ENCODE measurements at places on chromosomes 11 and 22.

GRCh38 chr11:85945788-85946187, 90.6 kb downstream of the CCDC83 start:
- DNase-seq, result peak; percentile 45

DNA sequence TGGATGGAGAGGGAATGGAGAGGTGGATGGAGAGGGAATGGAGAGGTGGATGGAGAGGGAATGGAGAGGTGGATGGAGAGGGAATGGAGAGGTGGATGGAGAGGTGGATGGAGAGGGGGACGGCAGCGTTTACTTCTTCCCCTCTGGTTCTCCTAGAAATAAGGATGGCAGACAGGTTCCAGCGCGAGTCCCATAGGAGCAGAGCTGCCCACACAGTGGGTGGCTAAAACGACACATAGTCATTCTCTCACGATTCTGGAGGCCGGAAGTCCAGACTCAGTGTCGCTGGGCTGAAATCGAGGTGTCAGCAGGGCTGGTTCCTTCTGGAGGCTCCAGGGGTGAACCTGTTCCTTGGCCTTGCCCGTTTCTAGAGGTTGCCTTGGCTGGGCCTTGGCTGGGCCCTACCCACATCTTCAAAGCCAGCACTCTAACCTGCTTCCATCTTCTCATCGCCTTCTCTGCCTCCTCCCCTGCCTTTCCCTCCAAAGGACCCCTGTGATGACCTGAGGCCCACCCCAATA, 12.7 kb upstream of the CTSD start:
- no peak for DNase-seq

DNA sequence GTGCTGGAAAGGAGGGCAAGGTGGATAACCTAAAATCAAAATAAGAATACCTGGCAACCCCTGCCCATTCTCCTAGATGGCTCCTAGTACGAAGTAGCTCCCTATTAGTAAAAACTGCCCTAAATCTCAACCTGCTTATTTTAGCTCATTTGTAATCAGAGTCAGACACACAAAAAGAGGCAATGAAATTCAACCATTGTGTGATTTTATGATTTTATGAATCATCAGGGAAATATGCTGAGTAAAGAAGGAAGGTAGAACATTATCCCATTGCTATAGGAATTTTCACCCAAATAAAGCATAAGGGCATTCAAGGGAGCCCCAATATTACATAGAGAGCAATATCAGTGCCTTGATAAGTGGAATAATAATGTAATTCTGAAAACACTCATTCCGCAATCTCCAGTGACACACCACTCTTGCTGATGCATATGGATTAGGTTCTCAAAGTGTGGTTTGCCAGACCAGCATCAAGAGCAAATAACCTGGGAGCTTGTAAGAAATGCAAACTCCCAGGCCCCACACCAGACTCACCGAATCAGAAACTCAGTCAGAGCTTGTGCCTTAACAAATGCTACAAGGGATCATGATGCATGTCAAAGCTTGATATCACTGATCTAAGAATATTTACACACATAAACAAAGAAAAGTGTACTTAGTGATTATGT, 789.6 kb downstream of the DLG2 start:
- DNase-seq, result no peak

DNA sequence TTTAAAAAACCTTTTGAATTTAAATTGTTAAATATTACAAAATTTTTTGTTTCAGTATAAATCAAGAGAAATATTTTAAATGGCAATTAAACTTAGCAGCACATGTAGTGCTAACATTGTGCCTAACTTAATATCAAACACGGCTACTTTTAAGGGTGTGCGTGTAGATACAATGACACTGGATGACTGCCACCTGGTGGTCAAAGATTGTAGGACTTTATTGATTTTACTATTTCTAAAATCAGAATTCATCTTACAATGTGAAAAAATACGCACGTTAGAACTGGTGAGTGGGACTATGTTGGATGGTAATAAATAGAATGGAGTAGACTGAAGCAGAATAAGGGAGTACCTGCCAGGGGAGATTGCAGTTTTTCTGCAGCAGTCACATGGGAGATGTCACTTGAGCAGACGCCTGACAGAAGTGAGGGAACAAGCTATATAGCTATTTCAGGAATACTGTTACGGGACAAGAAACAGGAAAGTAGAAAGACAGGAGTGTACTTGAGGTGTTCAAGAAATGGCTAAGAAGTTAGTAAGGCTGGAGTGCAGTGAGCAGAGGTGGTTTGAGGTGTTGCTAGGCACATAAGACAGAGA, 52.9 kb downstream of the UVRAG start:
- peak; percentile 63 for DNase-seq

DNA sequence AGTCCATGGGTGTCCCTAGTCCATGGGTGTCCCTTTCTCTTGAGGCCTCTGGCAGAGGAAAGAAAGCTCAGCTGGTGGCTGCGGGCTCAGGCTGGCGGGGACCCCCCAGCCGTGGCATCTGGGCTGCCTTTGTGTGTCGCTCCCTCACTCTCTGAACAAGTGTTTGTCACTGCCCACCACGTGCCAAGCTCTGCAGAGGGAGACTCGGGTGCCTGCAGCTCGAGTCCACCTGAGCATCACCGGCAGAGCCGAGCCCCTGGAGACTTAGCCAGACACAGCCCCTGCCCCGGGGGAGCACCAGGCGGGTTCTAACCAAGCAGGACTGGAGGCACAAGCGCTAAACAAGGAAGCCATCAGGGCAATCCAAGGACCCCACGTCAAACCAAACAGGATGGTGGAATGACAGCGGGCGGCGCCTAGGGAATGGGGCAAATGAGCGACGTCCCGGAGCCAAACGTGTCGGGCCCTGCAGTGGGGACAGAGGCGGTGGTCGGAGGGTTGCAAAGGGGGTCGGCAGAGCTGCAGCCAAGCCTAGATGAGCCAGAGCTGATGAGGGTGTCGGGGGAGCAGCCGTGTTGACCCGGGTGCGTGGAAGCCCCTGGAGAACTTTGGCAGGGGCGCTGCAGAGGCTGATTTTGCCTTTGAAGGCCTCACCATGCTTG, 2.1 kb upstream of the GRAMD4 start:
- no peak for DNase-seq

- no peak for DNase-seq
These were observed 32.5 kb downstream of the PPP2R1B start for GRCh38 chr11:111733611-111734088.

GRCh38 chr11:106920899-106921509, 97.3 kb downstream of the GUCY1A2 start:
- no peak for DNase-seq

GRCh38 chr22:22886546-22886945, 1.1 kb upstream of the IGLL5 start:
- no peak for DNase-seq

- DNase-seq, result peak; percentile 32
These were observed 57.4 kb downstream of the CLMP start for GRCh38 chr11:123137431-123138224.

DNA sequence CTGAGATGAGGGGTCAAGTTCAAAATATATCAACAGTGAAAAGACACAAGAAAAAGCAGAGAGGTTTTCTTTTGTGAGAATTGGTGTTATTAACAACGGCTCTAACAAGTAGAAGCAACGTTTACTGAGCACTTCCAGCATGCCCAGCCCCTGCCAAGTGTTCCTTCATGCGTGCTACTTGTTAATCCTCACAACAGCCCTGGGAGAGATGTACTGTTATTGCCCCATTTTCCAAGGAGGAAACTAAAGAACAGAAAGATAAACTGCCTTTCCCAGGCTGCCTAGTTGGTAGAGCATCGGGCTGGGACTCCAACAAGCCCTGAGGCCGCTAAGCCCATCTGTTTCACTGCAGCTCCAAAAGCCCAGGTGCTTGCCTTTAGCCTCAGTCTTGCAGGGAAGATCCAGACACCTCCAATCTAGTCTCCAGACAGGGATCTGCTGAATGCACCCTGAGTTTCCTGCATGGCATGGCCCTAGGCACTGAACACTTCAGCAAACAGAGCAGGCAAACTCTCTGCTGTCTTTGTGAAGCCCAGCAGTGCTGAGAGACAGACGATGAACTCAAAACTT, 25.5 kb downstream of the SPATA19 start:
- no peak for DNase-seq

- peak; percentile 69 for DNase-seq
These were observed 22.8 kb downstream of the ARRB1 start for GRCh38 chr11:75328426-75329277.

DNA sequence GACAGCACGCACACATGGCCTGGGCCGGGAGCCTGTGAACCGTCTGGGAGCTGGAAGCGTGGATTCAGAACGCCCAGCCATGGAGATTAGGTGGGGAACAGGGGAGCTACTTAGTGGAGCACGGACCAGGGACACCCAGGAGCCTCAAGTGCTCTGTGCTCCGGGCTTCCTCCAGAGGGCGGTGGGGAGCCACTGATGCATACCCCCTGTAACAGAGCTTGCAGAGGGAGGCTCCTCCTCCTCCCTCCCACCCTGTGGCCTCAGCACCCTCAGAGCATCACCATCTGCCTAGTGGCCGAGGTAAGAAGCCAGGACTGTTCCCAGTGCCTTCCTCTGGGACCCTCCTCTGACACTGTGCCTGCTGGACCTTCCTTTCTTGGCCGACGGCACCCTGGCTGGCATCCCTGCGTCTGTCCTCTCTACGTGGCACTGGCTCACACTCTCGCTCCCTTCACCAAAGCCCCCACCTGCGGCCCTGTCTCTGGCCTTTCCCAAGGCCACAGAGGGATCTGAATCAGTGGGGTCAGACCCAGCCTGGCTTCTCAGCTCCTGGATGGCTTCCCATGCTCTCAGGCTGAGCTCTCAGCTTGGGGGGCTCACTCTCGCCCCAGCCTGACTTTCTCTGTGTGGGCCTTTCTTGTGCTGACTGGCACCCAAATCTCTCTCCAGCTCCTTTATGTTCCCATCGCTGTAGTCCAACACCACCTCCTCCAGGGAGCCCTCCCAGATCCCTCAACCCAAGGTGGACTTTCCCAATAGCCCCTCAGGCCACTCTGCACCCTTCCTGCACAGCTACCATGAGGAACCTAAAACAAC, 780.9 kb downstream of the BRD1 start:
- DNase-seq, result peak; percentile 13

- peak; percentile 56 for DNase-seq
These were observed at the start of gene SYTL2 for GRCh38 chr11:85810871-85811611. Gene SYTL2, minus strand, starts transcription at chr11:85811141. Its CDS starts 53,416 bp downstream, at chr11:85757725.

GRCh38 chr11:1896468-1896867, 4.8 kb upstream of the PRR33 start:
- no peak for DNase-seq

GRCh38 chr11:17406082-17406817, 17.8 kb upstream of the KCNJ11 start:
- DNase-seq, result no peak

DNA sequence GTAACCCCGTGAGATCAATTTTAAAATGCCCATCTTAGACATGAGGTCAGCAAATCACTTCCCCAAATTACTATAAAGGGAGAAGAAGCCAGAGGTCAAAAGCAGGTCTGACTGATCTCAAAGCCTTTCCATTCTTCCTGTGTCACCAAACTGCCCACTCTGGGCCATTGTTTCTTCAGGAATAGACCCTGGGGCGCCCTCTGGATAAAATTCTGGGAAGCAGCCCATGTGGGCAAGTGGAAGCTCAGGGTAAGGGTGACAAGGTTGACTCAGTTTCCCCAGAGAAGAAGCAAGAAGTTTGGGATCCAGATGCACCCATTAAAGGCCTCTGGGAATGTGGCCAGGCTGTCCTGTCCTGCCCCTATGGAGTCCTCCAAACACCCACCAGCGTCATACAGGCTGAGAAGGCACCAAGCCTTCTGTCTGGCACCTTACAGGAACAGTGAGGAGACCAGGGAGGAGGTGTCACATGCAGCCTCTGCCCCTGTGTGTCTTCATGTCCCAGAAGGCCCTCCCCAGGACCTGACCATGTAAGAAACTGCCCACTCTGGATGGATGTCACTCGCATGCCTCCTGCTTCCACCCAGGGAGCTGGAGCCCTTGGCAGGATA, 50.1 kb downstream of the CHST1 start:
- DNase-seq, result no peak

- no peak for DNase-seq
These were observed 349.8 kb upstream of the PLET1 start for GRCh38 chr11:112610494-112610893.

GRCh38 chr11:19241260-19242178, 774 bp upstream of the E2F8 start:
- no peak for DNase-seq

DNA sequence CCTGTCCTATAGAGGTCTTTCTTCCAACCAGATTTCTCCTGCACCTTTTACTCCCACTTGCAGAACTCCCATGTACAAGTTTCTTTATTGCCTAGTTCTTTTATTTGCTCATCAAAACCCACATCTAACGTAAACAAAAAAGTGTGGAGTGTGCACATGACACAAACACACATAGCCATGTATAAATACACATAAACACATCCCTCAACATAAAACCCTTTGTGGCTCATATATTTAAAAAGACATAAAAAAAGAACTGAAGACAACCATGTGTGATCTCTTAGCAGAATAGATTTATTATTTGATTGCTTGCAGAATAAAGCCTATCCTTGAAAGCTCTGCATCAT, 1.7 kb downstream of the HBG2 start:
- no peak for DNase-seq

- DNase-seq, result peak; percentile 87
These were observed 5.2 kb upstream of the SLC43A3 start for GRCh38 chr11:57432149-57432561.

- no peak for DNase-seq
These were observed 120.1 kb downstream of the GALNT18 start for GRCh38 chr11:11501546-11502262.

GRCh38 chr22:45983797-45984196, 6.8 kb upstream of the WNT7B start:
- no peak for DNase-seq

- no peak for DNase-seq
These were observed 133.4 kb downstream of the CCDC34 start for GRCh38 chr11:27229511-27230191.

GRCh38 chr11:68259122-68259959, 12.4 kb downstream of the C11orf24 start:
- DNase-seq, result no peak

DNA sequence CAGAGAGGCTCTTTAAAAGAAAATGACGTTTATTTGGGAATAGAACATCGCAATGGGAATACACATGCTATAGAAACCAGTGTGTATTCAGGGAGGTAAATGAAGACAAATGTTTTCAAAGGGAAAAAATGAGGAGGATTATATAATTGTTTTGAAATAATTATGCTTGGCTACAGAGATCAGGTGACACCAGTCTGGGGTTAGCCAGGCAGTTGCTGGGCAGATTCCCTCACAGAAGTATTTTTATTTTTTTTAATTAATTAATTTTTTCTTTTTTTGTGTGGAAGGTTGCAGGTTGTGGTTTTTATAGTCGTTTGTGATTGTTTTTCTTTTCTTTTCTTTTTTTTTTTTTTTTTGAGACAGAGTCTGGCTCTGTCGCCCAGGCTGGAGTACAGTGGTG, 5.6 kb upstream of the STARD10 start:
- DNase-seq, result no peak

- no peak for DNase-seq
These were observed 7.2 kb upstream of the CCDC90B start for GRCh38 chr11:83293457-83293774.

Measured in inflammatory macrophage treated with lipopolysaccharide for 4 hours (primary cell).